ENCODE measurements at places on chromosomes 3 and 15.
A peak's percentile ranks its signal among the peaks of the same experiment; 100 is the strongest.

DNA sequence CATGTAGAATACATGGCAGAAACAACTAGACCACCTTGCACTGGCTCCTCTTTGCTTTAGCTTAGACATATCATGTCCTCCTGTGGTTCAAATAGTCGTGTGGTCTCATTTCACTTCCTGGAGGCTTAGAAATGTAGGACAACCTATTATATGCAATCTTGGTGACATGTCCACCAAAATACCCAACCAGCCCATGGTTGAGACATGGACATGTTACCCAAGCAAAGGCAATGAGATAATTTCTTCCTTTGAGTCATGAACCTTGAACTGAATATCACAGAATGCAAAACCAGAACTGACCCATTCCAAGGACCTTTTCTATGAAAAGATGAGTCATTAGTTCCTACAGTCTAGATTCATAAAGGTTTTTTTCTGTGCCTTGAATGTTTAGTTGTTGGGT is 309.0 kb upstream of the MDFIC2 start:
- DNase-seq: no peak

GRCh38 chr3:162799910-162800309 is 1303.3 kb downstream of the OTOL1 start:
- no peak for DNase-seq

- DNase-seq: no peak
Measured at GRCh38 chr3:45103753-45104714, 42.1 kb downstream of the CDCP1 start.

- no peak for DNase-seq
Measured at GRCh38 chr3:118501152-118501551, 533.5 kb downstream of the IGSF11 start.

DNA sequence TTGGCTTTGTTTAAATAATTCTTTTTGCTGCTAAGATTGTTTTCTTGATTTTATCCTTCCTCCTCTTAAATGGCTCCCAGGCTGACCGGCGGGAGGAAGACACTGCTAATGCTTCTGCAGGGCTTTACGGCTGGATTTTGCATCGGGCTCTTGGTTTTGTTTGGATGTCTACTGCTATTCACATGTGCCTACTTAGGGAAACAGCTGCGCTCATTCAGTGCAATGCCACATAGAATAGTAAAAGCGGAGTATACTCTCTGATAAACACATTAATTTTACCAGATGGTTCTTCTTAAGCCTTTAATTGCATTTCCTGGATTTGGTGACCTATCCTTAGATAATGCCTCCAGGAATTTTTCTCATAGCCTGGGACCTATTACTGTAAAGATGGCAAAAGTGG is 146.6 kb downstream of the THSD4 start:
- DNase-seq: no peak

DNA sequence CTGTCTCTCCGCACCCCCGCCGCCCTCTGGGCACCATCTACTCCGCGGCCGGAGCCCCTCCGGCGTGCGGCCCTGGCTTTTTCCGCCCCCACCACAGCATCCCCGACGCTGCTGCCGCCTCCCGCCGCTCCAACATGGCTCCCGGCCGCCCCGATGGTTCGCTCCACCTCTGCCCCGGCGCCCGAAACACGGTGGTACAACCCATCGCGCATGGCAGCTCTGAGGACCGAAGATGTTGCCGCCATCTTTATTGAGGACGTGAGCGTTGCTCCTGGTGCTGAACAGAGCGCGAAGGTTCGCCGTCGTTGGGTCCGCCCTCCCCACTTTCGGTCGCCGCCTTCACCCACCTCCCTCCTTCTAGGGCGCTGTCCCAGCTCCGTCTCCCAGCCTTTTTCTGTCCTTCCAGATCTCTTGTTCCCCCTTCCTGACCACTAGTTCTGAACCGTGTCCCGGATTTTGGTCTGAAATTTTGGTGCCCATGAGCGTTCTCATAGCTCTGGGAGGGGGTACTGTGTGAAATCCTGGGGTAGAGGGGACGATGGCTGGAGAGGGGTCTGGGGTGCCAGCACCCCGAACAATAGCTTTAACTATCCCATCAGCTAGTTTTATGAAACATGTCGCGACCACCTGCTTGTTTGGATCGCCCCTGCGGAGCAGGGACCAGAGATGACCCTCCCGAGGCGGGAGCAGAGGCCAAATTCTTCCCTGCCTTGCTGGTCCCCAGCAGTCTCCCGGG is at the start of gene CELSR3:
Gene CELSR3, minus strand, starts transcription at position 134 of the 736 bp plus-strand sequence. CDS start 252 bp downstream, outside the sequence.
- peak; percentile 67 for DNase-seq

DNA sequence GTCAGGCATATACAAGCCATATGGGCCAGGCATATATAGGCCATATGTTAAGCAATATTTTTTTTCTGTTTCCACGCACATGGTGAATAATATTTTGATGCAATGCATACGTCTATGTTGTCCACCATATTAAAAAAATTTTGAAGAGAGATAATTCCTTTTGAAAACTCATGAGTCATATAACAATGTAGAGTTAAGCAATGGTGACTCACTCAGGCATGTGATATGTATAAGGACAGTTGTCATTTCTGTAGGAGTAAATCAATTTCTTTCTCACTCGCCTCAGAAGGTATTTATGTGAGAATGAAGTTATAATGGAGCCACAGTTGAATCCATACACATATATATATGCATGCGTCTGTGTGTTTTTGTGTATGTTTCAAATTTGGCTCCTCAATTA is 272.6 kb downstream of the EPHA3 start:
- DNase-seq: no peak

GRCh38 chr15:54029081-54029480 is 50.8 kb downstream of the UNC13C start:
- DNase-seq: no peak

DNA sequence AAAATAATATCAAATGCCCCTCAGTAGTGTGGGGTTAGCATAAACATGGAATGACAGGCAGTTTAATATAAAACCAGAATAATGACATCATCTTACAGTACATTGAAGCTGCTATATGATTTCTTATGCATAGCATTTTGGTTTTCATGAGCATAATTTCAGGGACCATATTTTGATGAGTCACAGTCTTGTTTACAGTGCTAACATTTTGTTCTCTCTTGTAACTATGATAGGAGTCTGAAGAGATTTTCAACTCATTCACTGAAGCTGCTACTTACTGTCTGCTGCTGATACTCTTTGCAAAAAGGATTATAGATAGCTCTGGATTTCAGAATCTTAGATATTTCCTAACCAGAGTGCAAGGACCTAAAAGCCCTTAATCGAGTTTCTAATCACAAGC is 92.6 kb upstream of the CCDC54 start:
- no peak for DNase-seq

DNA sequence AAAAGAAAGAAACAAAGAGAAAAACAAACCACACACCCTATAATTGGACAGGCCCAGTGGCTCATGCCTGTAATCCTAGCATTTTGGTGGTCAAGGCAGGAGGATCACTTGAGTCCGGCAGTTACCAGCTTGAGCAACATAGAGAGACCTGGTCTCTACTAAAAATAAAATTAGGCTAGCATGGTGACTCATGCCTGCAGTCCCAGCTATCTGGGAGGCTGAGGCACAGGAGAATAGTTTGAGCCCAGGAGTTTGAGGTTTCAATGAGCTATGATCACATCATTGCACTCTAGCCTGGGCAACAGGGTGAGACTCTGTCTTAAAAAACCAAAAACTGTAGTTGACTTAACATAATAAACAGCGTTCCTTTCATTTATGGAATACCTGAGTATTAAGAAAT is 72.3 kb upstream of the ST3GAL6 start:
- DNase-seq: no peak

DNA sequence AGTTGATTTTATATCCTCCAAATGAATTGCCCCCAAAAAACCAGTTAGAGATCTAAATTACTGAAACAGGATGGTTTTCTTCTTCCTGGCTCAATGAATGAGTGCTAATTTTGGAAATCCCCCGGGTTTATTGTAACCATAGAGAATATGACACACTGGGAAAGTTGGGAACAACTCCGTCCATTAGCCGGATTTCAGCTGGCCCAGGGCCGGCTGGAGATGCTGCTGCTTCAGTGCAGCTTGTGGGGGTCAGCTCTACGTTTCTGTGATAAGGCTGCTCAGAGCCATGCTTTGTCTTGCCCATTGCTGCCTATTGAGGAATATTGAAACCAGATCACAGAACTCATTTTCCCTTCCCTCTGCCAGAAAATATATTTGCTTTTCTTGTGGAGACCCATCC is 20.3 kb downstream of the GYG1 start:
- no peak for DNase-seq

DNA sequence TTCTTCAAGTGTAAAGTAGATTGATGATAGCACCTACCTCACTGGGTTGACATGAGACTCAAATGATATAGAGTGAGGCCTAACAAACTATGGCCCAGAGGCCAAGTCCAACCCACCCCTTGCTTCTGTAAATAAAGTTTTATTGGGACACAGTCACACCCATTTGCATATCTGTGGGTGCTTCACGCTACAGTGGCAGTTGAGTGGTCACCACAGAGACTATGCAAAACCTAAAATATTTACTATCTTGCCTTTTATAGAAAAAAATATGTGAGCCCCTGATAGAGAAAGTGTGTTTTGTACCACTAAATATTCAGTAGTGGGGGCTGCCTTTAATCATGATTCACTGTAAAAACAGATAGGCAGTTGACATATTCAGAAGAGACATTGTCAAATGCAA is 38.0 kb downstream of the ACAN start:
- DNase-seq: no peak

DNA sequence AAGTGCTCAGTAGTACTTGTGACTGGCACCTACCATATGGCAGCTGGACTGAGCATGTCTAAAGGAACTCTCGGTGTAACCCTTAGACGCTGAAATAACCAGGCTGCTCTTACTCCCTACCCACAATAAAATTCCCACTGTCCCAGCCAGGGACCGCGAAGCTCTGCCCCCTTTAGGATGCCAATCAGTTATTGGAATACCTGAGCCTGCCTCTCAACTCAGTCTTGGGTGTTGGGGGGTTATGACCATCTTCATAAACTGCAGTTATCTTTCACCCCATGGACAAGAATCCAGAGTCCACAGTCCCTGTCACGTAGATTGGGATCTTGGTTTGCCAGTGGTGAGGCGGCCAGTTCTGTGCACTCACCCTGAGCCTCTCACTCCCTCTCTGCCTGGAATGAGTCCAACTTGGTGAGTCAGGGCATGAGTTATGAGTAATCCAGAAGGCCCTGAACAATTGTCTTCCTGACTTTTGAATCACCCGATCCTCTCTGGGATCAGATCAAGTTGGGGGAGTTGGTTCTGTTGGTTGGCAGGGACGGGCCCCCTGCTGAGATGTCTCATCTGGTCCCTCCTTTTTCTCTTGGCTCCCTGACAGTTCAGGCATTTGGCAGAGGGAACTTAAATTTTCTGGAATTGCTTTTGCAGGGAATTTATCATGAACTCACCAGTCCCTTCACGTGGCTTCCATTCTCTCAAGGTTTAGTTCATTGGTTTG is 120.1 kb upstream of the UBE2E1 start:
- DNase-seq: no peak

GRCh38 chr15:57018151-57018550 is 99.7 kb downstream of the TCF12 start:
- DNase-seq: no peak

DNA sequence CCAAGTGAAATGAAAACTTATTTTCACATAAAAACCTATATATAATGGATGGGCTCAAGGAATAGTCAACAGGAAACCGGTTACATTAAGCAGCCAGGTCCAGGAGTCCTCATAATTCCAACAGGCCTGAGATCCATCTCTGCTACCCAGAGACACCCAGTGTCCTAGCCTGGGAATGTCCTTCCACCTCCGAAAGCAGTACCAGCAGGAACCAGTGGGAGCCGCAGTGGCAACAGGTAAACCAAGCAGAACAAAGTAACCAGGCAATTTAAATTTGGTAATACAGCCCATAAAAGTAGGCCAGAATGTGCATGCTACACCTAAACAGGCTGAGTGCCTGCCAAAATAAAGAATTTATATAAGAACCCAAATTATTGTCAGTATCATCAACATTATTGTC is 195.6 kb downstream of the ZBBX start:
- DNase-seq: no peak

GRCh38 chr3:36911990-36912804 is 32.7 kb downstream of the TRANK1 start:
- DNase-seq: peak; percentile 94

DNA sequence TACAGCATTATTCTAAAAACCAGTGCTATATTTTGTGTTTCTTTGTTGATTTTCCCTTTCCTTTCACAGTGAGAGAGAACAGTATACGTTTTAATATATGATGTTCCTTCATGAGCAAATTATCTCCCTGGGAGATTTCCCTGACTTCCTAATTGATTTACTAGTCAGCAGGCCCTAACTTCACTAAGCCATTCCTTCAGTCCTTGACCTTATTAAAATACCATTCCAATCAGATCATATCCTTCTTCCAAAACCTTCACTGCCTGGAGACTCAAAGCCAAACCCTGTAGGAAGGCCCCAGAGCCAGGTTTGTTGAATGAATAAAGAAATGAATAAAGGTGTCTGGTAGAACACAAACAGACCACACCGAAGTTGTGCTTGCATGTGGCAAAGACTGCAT is 43.8 kb upstream of the ARHGEF3 start:
- no peak for DNase-seq

DNA sequence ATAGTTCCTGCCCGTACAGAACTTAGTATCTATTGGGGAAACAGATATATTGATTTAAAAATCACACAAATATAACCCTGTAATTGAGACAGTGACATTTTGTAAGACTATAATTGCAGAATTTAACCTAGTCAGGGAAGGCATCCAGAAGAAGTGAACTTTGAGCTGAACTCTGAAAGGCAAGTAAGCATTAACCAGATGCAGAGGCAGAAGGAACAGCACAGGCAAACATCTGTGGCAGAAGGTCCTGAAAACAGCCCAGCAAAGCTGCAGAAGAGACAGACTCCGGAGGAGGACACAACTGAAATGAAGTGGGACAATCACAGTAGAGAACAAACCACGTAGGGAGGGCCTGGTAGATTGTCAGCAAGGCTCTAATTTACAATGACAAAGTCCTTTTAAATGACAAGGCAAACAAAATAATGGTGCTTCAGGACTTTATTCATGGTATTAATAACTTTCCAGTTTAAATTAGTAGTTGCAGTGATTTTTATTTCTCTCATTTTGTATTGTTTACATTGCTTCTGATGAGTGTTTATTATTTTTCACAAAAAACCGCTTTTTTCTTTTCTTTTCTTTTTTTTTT is 14.5 kb downstream of the BCL2A1 start:
- DNase-seq: no peak

- no peak for DNase-seq
Measured at GRCh38 chr3:59867185-59868002, 817.6 kb upstream of the CFAP20DC start.

DNA sequence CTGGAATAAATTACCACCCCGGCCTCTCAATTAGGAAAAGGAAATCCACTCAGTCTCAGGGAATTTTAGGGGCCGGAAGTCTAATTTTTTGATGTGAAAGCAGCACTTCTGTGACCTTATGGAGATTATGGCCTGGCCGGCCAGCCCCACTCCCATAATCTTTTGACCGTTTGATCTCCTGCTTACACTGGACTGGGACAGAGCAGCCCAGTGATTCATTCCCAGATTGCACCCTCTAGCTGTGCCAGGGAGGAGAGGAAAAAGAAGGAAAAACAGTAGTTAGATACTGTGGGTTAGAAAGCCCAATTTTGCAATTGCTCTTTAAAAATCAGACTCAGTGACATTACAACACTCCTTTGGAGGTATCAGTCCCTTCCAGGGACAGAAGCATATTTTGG is 32.4 kb downstream of the GJD2 start:
- no peak for DNase-seq

GRCh38 chr3:181824961-181825360 is 113.2 kb downstream of the SOX2 start:
- DNase-seq: no peak

GRCh38 chr3:82129221-82129801 is 367.9 kb upstream of the GBE1 start:
- no peak for DNase-seq

- DNase-seq: no peak
Measured at GRCh38 chr15:35061161-35061824, 23.8 kb downstream of the NANOGP8 start.

GRCh38 chr15:79960502-79961212 is 10.3 kb downstream of the BCL2A1 start:
- no peak for DNase-seq

All from GM12864 (cell line).